Esophagus squamous epithelium (tissue), 5 donors: ENCODE measurements at places on chromosomes 3 and 15.

DNA sequence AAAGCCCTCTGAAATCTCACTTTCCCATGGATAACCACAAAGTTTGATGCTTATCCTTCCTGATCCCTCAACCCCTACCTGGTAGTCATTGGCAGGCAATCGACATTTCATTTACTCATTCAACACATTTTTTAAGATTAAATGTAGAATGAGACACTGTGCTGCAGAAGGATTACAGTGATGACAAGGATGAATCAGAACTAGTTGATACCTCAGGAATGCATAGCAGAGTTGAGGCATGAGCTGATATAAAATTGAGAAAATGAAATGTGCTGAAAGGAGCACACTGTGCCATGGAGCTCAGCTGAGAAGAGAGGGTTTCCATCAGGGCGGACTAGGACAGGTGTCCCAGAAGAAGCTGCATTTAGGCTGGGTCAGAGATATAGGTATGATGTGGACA lies 48.9 kb upstream of the ACTL6A start:
- no peak for DNase-seq

DNA sequence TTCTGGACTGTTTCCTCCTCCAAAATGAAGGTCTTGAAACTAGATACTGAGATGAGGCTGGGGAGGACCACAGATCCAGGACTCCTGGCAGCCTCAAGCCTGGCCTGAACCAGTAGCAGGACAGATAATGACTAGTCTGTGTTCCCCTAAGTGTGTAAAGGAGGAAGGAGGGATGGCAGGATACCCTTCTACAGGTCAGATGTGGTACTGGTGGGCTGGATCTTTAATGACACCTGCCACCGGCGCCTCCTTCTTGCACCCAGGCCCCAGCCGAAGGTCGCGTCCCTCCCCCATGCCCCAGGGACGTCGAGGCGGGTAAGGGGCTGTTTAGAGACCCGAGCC lies 556 bp downstream of the USP19 start:
- no peak for DNase-seq

DNA sequence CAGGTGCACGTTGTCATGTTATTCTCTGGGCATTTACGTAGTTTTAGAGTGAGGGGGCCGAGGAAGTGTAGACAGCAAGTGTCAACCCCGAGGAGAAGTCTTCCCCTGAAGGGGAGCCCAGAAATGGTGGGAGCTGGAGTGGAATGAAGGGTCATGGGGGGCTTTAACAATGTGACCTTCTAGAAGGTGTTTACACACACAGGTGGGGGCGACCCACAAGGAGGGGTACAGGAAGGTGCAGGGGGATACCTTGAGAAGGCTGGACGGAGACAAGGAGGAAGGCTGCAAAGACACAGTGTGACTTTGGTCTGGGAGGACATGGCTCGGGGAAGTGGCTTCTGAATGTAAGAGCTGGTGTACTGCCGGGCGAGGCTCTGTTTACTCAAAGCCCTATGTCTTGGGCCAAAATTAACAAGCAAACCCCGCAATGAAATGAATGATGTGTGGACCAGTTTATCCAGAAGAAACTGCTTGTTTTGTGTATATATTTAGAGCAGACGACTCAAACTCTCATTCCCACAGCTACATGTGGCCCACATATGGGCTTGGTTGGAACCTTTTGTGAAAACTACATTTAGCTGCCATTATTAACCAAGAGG lies 18.7 kb downstream of the TRPM1 start:
- DNase-seq, result no peak

GRCh38 chr15:90437516-90437915 lies 49.5 kb downstream of the IQGAP1 start:
- DNase-seq, result no peak

DNA sequence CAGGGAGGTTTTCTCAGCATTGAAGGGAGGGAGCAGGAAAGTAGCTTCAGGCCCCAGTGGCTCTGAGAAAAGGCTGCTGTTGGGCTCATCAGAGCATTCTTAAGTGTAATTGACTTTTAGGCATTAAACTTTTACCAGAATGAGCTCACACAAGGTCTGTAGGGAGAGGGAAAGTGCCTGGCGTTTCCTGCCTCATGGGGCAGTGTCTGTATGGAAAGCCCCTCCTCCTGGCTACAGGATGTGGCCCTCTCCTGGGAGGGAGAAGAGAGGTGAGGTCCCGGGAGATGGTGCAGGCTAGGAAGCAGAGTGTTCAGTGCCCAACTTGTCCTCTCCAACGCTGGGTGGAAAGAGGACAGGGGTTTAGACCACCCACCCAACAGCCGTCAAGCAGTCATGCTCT lies 21.3 kb upstream of the SCN10A start:
- DNase-seq, result no peak

DNA sequence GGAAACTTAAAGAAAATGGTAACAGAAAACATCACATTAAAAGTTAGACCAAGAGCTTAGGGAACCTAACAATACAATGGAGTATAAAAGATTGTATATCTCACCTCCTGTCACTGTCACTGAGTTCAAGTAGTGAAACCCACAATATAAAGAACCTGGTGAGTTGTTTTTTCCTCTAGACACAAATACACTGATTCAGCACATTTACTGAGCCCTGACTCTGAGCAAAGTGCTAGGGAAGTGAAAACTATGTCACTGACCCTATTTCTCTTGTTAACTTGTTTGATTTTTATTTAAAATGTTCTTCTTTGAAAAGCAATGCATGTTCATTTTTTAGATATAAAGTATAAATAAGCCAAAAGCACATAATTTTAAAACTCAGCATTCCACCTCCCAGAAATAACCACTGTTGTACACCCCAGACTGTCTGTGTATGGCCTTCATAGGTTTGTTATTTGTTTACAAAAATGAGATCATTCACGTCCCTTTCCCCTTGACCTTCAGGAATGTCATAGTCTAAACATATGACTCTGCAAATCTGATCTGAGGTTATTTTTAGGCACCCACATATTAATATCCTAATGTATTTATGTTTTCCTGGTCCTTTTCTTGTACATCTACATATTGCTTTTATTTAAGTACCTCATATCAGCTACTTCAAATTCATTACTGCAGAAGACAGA lies 69.2 kb upstream of the CSTA start:
- no peak for DNase-seq

- DNase-seq, result no peak
Measured at GRCh38 chr3:155425396-155425795, 131.9 kb upstream of the STRIT1 start.

GRCh38 chr3:111763001-111763471 lies 96.0 kb upstream of the PHLDB2 start:
- no peak for DNase-seq

GRCh38 chr15:70196372-70197316 lies 98.9 kb upstream of the TLE3 start:
- peak; percentile 12 for DNase-seq

DNA sequence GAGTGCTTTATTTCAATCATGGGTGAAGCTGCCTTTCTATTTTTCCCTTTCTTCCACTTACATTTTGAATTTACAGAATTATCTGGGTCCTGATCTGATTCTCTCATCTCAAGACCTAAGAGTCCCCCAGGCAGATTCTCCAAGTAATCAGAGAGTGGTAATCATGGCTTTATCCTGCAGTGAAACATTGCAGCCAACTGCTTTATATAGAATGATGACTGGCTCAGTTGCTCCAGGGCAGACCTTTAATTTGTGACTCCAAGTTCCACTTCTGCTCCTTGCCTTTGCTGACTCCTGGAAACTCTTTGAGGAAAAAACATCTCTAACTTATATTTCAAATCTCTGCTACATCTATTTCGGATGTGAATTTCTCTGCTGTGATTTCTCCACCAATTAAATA lies 25.5 kb upstream of the NPTN start:
- no peak for DNase-seq

DNA sequence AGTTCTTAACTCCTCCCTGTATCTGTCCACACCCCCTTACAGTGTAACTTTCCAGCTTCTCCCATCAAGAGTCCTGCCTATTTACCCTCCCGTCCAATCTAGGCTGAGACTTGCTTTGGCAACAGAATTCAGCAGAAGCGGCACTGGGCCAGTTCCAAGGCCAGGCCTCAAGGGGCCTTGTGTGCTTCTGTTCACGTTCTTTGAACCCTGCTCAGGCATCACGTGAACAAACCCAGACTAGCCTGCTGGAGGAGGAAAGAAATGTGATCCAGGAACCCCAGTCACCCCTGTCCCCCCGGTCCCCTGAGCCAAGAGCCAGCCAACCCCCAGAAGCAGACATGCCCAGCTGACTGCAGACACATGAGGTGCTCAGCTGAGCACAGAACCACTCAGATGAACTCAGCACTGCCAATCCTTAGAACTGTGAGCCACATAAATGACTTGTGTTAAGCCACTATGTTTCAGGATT lies 76.1 kb upstream of the DCLK3 start:
- DNase-seq, result no peak

- DNase-seq, result no peak
Measured at GRCh38 chr15:73079565-73079964, 27.3 kb downstream of the NEO1 start.

- DNase-seq, result no peak
Measured at GRCh38 chr3:116038968-116039650, 406.2 kb downstream of the LSAMP start.

- DNase-seq, result no peak
Measured at GRCh38 chr3:13171704-13172643, 98.7 kb upstream of the IQSEC1 start.

DNA sequence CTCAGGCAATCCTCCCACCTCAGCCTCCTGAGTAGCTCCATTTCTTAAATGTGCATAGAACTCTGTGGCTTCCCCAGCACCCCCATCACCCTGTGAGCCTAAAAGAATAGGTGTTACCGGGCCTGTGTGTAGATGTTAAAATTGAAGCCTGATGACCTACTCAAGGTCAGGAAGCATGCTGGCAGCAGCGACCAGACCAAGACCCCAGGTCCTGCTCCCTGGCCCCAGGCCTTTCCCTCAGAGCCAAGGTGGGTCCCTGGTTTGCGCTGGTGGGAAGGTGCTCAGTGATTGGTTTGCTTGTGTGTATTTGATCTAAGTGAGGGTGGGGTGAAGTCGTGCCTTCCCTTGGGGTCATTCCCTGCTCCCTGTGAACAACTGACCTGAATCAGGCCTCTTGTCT lies 18.4 kb upstream of the CRABP1 start:
- no peak for DNase-seq

DNA sequence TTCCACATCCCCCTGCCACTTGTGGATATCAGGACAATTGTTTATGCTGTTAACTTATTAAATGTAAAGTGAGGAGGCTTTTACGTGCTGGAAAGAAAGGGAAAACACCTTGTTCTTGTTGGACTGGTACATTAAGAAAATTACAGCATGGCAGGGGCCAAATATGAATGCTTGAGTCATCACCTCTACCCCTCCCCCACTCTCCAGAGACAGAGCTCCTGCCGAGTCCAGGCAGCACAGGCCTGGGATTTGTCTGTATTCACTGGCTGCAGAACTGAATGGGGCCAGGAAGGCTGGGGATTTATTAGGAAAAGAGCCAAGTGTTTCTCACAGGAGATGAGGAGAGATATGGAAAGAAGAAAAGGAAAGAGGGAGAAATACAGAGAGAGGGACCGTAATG lies 308.9 kb downstream of the EPHB1 start:
- DNase-seq, result no peak

GRCh38 chr15:99507504-99508310 lies 58.1 kb upstream of the MEF2A start:
- no peak for DNase-seq

GRCh38 chr3:152255290-152255689 lies 13.4 kb upstream of the MBNL1 start:
- DNase-seq, result no peak

GRCh38 chr15:93063262-93063671 lies 25.7 kb downstream of the RGMA start:
- no peak for DNase-seq

DNA sequence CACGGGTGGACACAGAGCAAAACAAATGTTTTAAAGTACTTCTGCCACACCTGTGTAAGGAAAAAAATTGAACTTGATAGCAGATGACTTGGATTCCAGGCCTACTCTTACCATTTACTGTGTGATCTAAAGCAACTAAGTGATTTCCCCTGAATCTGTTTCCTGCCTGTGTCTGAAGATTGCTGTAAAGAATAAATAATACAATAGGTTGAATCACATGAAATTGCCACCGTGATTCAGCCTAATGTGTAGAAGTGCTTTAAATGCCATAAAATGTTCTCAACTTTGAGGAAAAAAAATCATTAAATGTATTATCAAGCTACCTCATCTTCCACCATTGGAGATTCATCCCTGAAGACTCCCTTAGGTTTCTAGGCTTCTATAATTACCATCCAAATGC lies 27.6 kb upstream of the NUDT16 start:
- no peak for DNase-seq

GRCh38 chr3:58697561-58697960 lies 31.0 kb upstream of the FAM3D start:
- no peak for DNase-seq

GRCh38 chr15:39270221-39270855 lies 310.5 kb upstream of the THBS1 start:
- no peak for DNase-seq

DNA sequence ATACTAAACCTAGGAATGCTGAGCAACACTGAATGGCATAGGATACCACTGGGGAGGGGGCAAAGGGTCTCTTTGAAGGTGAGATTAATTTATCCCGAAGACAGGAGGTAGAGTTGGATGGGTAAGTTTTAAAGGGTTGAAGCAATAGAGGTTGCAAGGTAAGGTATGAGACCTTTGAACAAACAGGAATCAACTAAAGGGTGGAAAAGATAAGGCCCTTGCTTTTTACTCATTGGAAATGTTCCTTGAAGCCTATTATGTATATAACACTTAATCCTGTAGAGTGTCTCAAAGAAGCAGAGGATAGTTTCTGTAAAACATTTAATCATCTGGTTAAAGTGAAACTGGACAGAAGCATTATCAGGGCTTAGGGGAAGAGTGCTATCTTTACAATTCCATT lies 5.7 kb downstream of the ABHD5 start:
- no peak for DNase-seq

DNA sequence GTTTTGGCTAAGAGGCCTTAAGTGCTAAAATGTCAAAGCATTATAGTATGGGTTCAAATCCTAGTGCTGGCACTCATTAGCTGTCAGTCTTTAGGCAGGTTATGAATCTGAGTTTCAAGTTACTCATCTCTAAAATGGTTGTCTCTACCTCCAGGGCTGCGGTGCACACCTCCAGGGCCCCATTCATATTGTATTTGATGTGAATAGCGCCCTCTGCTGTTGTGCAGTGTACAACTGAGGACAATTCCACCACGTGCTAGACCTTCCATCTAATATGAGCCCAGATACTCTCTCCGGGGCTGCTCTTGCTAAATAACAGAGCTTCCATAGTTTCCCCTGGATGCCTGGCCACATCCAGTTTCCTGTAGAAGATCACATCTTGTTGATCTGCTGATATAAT lies 54.3 kb downstream of the OXNAD1 start:
- no peak for DNase-seq

GRCh38 chr15:86028961-86029360 lies 50.7 kb upstream of the AGBL1 start:
- DNase-seq, result no peak

DNA sequence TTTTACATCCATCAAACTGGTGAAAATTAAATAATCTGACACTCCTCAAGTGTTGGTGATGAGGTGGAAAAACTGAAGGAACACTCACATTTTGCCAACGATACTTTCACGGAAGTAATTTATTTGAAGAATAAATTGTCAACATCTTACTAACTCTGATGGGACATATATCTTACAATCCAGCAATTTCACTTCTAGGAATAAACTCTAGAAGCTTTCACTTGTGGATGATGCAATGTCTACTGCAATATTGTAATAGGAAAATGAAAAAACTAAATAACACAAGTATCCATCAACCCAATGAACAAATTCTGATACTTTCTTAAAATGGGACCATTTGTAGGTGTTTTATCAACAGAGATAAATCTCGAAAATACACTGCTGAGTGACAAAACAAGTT lies 16.2 kb upstream of the LIPC start:
- no peak for DNase-seq
